ENCODE measurements at places on chromosomes 3 and 15.

DNA sequence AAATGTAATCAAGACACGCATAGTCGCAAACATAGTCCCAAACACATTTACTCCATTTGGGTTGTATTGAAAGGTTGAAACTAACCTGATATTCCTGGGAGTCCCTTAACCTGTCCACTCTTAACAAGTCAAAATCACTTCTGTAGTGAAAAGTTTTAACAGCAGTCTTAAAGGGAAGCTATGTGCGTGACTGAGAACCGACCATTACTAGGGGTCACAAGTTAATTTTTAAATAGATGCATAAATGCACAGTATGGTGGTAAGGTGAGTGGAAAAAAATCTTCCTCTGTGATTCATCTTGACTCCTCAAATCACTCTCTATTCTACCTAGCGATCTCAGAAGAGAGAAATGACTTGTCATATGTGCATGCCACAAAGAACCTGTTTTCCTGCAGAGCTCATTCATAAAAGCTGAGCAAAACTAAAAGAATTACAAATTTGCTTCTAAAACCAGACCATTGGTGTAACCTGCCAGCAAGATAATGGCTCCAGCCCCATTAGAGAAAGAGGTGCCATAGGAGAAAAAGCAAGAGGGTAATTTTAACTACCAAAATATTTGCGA, 4.8 kb downstream of the GPR15 start:
- no peak for DNase-seq

DNA sequence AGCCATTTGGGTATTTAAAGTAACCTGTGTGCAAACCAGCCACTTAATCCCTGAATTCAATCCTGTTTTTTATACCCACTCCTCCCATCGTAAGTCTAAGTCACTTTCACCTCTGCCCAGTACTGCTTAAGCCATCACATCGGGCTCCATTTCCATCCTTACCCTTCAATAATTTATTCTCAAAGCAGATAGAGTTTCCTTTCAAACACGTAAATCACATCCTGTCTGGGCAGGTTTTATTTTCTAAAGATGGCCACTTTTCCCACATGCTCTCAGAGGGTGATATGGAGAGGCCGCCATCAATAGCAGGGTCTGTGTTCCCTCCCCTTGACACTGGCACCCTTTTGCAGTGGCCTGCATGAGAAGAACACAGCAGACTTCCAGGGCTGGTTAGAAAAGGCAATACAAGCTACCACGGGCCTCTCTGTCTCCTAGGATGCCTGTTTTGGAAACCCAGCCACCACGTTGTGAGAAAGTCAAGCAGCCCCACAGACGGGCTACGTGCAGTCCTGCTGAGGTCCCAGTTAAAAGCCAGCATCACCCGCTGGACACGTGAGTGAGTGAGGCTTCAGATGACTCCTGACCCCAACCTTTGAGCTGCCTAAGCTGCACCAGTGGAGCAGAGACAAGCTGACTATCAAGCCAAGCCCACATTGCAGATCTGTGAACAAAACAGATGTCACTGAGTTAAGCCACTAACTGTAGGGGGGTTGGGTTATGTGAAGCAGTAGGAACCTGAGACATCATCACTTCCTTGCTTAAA, 241.8 kb upstream of the SLCO3A1 start:
- no peak for DNase-seq

GRCh38 chr15:48336940-48337339, 5.7 kb downstream of the DUT start:
- DNase-seq, result no peak

DNA sequence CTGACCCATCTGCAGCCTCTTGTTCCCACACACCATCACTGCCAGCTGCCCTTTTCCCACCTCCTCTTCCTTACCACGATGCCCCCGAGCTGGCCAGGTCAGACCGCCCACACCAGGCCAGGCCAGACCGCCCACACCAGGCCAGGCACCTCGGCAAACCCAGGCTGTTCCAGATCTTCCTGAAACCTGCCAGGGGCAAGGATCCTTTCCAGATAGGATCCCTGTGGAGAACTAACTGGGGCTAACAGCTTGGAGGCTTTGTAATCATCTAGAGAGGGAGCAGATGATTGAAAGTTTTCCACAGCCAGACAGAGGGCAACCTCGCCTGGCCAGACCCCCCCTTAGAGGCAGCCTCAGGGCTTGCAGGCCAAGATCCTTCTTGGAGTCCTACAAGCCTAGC, 287.3 kb upstream of the TLE3 start:
- no peak for DNase-seq

- DNase-seq, result no peak
Measured at GRCh38 chr15:33941279-33942063, 26.8 kb upstream of the CHRM5 start.

GRCh38 chr15:23467110-23467600, 20.1 kb upstream of the GOLGA6L2 start:
- DNase-seq, result no peak

DNA sequence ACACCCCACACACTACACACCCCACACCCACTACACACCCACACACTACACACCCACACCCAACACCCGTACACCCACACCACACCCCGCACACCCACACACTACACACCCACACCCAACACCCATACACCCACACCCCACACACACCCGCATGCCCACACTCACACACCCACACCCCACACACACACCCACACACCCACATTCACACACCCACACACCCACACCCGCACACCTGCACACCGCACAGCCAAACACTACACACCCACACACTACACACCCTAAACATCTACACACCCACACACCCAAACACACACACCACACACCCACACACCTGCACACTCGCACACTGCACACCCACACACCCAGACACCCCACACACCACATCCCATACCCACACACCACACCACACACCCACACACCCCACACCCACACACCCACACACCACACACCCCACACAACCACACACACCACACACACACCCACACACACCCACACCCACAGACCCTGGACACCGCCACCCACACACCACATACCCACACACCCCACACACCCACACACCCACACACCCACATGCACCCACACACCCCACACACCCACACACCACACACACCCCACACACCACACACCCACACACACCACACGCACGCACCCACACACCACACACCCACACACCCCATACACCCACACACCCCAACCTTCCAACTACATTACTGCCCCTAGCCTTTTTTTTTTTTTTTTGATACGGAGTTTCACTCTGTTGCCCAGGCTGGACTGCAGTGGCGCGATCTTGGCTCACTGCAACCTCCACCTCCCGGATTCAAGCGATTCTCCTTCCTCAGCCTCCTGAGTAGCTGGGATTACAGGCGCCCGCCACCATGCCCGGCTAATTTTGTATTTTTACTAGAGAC, 16.9 kb downstream of the CEP19 start:
- no peak for DNase-seq

DNA sequence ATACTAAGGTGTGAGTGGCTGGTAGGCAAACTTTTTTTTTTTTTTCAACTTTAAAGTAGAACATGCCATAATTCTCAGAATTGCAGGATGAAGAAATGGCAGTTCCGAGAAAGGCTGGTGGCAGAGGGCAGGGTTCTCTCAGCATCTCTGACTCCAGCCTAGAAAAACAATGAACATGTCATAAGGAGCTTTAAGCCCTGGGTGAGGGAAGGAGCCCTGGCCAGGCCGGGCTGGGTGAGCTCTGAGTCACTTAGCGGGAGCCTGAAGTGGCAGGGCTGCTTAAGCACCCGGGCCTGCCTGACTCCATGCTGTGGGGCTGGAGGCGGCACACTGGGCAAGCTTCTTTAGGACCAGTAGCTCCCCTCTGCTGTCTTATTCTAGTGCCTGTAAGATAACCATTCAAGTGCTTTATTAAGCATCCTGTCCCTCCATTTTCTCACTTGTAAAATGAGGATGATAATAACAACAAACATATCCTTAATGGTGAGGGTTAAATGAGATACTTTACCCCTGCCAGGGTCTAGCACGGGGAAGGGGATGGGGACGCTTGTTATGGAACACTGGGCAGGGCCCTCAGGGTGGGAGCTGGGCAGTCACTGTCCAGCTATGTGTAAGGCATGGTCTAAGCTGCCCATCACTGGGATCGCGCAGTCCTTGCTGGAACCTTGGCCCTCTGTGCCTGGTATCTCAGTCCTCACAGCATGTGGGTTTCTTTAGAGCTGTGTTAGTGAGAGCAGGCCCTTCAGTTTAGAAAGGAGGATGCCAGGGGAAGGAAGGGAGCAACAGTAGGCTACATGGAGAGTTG, 18.4 kb downstream of the SMAD6 start:
- DNase-seq, result no peak

- no peak for DNase-seq
Measured at GRCh38 chr3:61172684-61173083, 78.6 kb downstream of the FHIT start.

- no peak for DNase-seq
Measured at GRCh38 chr15:37524601-37525000, 409.8 kb upstream of the TMCO5A start.

DNA sequence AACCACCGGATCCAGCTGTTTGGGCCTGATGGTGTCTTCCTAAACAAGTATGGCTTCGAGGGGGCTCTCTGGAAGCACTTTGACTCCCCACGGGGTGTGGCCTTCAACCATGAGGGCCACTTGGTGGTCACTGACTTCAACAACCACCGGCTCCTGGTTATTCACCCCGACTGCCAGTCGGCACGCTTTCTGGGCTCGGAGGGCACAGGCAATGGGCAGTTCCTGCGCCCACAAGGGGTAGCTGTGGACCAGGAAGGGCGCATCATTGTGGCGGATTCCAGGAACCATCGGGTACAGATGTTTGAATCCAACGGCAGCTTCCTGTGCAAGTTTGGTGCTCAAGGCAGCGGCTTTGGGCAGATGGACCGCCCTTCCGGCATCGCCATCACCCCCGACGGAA, 60.1 kb upstream of the CCR4 start:
- no peak for DNase-seq

DNA sequence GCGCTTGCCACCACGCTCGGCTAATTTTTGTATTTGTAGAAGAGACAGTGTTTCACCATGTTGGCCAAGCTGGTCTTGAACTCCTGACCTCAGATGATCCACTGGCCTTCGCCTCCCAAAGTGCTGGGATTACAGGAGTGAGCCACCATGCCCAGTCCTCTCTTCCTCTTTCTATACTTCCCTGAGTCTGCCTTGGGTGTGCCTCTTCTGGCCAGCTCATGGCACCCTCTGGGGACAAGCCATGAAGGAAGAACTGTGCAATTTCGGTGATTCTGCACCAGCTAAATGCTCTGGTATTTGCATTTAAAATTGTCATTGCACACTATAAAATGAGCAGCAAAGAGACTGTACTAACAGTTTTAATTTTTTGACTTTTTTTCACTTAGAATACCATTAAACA, 66.6 kb downstream of the IL20RB start:
- no peak for DNase-seq

- no peak for DNase-seq
Measured at GRCh38 chr15:59371458-59372351, 966 bp downstream of the MYO1E start.

DNA sequence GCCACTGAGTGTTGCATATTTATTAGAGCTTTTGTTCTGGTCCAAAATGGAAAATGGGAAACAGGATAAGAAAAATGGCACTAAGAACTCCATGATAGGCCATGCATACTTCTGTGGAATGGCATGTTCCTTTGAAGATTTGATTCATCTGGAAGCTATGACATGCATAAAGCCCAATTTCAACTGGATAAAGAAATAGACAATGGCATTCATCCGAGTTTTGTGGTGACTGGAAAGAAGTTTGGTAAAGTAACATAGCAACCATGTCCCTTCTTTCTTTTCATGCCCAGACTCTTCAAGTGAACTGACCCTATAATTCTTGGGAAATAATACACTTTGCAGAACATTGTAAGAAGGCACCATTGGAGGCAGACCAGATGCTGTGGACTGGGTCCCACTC, 368.4 kb upstream of the IL12A start:
- DNase-seq, result no peak

- no peak for DNase-seq
Measured at GRCh38 chr15:79071901-79072300, 18.7 kb downstream of the RASGRF1 start.

DNA sequence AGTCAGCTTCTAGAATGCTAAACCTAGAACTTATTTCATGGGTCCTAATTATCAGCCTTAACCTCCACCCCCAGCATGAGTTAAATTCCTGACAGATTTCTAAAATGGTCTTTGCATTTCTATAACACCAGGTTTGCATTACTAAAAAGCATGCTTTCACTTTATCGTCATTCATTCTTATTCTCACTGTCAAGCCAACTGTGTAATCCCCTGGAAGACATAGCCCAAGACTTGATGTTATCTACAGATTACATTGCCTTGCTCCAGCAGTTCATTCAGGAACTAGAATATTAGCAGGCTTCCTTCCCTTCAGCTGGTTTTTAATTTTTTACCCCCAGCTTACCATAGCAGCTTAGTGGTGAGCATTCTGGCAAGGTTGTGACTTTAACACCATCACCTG, 184.0 kb downstream of the SLCO3A1 start:
- no peak for DNase-seq

GRCh38 chr15:90483012-90483307, 46.8 kb upstream of the CRTC3 start:
- no peak for DNase-seq

GRCh38 chr3:134029256-134029733, 430 bp downstream of the SLCO2A1 start:
- no peak for DNase-seq

DNA sequence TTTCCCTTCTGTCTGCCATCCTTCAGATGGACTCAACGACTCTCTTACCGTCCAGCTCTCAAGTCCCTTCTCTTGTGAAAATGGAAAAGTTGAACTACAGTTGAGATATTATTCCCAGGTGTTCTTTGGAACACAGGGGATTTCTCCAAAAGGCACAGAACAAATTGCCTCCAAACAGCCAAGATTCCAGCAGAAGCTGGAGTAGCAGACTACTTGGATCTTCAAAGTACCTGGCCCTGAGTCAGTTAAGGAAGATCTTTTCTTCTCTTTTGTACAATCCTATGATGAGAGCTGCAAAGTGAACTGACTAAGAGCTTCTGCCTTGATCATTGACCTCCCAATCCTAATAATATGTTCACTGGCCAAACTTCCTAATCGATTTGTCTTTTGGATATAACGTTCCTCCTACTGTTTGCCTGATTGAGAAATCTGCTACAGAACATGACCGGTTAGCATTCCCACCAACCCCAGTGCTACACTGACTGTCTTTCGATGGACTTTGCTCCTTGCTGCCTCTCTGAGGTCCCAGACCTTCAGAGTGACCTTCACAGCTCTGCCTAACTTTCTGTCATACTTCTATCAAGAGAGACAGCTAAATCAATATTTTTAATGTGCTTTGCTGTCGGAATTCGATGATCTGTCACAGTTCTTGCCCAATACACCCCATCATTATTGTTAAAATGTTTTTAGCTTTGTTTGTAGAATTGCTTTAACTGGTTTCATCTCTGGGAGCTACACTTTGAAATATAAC, 21.9 kb downstream of the PAQR9 start:
- DNase-seq, result no peak

GRCh38 chr3:132726341-132726823, 4.2 kb upstream of the NPHP3 start:
- DNase-seq, result no peak

DNA sequence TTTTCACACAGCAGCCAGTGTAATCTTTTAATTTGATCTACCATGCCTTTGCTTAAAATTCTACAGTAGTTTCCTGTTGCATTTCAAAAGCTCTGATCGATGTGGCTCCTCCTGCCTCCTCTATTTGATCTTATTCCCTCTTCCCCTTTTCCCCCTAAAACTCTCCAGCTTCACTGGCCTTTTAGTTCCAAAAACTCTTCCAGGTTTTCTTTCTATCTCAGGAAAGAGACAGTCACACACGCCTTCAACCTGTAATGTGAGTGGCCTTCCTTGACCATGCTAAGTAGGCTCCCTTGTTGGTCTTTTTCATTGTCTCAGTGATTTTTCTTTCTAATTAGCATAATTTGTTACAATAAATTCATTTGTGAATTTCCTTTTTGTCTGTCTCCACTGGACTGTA, 985 bp downstream of the TEX9 start:
- no peak for DNase-seq

GRCh38 chr3:9600597-9600996, 47.0 kb upstream of the LHFPL4 start:
- DNase-seq, result no peak
